ENCODE measurements at places on chromosomes 12 and 14.

GRCh38 chr12:57621497-57622292 lies 10.5 kb downstream of the ARHGEF25 start:
- DNase-seq: no peak

GRCh38 chr14:34034447-34035176 lies 83.7 kb upstream of the EGLN3 start:
- no peak for DNase-seq

- DNase-seq: peak; percentile 62
Observed at GRCh38 chr14:101442451-101442850, 118.8 kb upstream of the DIO3 start.

DNA sequence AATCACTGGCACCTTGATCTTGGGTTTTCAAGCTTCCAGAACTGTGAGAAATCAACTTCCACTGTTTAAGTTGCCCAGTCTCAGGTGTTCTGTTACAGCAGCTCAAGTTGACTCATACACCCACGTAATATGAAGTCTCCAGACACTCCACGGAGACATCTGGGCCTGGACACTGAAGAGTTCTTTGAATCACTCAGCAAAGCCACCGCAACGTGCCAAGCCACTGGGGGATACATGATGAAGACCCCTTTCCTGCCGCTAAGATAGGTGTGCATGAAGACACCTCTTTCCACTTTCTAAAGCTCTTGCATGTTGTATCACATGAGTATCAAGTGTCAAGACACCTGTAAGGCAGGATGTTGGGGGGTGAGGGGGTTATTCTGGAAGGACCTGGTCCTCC lies 311.7 kb upstream of the RTL1 start:
- DNase-seq: no peak

DNA sequence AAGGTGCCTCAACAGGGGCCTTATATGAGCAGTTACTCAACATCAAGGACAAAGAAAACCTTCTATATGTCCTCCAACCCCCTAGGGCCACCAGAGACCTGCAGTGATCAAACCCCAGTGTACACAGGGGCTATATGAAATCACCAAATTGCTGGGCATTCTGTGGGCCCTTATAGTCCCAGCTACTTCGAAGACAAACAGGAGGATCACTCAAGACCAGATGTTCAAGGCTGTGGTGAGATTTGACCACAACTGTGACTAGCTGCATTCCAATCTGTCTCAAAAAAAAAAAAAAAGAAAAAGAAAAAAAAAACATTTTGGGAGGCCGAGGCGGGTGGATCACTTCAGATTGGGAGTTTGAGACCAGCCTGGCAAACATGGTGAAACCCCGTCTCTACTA lies 51.0 kb upstream of the PRB2 start:
- DNase-seq: no peak

DNA sequence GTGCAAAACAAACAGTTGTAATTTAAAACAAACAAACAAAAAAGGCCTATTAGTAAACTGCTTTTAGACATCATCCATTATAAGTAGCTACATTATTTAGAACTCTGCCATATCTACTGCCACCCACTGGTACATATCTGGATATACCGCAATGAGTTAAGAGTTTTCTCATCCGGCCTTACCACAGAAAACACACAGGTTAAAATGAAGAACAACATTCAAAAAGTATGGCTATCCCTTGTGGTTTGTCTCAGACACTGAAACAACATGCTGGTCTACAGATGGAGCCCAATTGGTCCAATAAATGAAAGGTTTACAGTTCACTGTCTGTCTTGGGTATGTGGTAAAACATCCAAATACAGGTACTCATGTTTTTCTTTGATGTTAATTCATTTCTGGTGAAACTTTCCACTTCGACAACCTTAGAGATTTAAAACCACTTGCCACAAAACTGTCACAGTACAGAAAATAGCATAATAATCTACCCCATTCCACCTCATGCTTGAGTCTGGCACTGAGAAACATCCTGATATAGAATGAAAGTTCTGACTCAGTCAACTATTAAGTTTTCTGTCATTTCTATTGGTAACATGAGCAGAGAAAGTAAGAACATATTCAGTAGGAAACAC lies 354.3 kb downstream of the CEP128 start:
- no peak for DNase-seq

DNA sequence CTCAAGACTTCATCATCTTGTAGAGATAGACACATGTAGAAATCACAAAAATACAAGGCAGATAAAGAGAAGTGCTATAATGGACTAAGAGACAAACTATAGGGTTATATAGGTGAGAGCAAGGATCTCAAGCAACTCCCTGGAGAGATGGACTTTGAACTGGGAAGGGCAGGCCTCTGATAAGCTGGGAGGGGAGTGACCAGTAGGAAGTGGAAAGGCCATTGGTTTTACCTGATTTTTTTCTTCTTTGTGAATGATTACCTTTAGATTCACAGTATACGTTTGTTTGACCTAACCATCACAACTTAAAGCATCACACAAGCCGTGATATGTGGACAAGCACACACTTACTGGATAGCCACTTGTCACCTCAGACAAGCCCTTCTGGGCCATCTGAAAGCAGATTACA lies 5.2 kb upstream of the TEP1 start:
- no peak for DNase-seq

GRCh38 chr12:26435069-26435404 lies 239.7 kb downstream of the SSPN start:
- DNase-seq: no peak

DNA sequence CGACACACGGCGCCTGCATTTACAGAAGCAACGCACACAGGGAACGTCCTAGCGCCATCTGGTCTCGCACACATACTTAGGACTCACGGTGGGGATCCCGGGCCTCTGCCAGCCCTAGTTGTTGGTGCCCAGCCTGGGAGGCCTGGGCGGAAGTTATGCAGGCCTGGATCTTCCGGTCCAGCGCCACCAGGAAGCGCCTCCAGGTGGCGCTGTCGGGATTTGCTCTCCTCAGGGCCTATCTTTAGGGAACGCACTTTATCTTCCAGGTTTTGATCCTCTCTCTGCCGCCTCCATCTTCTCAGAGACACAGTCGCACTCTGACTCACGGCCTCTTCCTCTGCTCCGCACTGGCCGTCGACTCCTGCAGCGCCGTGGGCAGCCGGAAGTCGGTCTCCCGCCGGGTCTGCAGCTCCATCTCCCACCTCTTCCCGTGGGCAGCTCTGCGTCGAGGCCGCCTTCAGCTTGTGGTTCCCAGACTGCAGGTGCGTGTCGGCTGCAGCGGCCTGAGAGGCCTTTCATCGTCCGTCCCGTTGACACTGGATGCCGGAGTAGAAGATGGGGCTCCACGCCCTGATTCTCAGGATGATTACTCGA lies 760.4 kb downstream of the TMEM121 start:
- no peak for DNase-seq

- no peak for DNase-seq
Observed at GRCh38 chr14:89420502-89420901, 3.5 kb upstream of the FOXN3 start.

GRCh38 chr12:32874078-32874477 lies 22.5 kb downstream of the PKP2 start:
- no peak for DNase-seq

DNA sequence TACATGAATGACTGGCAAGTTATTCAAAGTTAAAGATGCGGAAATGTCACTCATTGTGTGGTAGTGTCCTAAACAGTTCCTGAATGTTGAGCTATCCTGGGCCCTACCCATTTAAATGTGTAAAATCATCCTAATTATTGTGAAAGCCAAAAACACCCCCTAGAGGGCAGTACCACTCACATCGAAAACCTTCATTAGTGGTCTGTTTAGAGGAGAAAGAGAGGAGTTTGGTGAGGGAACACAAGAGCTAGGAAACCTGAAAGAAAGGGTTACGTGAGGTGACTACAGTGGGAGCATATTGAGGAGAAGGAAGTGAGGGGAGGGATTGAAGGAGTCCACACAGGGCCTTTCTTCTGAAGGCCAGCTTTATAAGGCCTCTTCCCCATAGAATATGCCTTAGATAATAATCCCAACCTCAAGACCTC lies 2.5 kb upstream of the TEP1 start:
- DNase-seq: no peak

- DNase-seq: no peak
Observed at GRCh38 chr14:69487771-69488170, 3.2 kb downstream of the PLEKHD1 start.

- DNase-seq: peak; percentile 8
Observed at GRCh38 chr12:26122061-26122680, 2.7 kb downstream of the BHLHE41 start.

DNA sequence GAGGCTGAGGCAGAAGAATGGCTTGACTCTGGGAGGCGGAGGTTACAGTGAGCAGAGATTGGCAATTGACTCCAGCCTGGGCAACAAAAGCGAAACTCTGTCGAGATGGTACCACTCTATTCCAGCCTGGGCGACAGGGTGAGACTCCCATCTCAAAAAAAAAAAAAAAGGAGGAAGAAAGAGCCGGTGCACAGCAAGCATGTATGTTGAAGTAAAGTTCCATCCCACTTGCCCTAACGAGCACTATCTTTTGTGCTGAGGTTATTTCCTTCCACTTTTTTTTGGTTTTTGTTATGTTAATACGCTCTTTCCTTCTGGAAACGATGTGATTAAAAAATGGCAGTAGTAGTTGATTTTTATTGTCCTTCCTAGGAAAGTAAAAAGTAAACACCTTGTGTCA lies 19.5 kb upstream of the GOLGA5 start:
- DNase-seq: no peak

- no peak for DNase-seq
Observed at GRCh38 chr12:76810671-76811419, 46.9 kb downstream of the ZDHHC17 start.

- DNase-seq: no peak
Observed at GRCh38 chr12:118694128-118694775, 287.1 kb upstream of the SRRM4 start.

DNA sequence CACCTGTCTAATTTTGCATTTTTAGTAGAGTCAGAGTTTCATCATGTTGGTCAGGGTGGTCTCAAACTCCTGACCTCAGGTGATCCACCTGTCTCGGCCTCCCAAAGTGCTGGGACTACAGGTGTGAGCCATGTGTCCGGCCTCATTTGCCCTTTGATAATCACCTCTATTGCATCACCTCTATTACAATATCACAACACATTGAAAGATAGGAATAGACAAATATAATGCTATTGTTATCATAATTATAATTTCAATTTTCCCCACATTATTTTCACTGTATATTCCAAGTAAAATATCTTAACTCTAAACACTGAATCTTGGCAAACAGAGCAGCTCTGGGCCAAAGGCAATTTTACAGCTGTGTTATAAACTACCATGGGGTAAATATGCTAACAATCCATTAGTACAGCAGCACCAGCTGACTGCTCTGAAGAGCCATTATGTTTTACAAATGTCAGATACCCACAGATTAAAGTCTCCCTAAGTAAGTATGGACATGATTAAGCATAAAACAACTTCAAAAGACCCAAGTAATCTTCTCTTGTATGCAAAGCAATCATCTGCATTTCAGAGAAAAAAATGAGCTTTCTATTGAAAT lies 173.2 kb downstream of the MED13L start:
- no peak for DNase-seq

DNA sequence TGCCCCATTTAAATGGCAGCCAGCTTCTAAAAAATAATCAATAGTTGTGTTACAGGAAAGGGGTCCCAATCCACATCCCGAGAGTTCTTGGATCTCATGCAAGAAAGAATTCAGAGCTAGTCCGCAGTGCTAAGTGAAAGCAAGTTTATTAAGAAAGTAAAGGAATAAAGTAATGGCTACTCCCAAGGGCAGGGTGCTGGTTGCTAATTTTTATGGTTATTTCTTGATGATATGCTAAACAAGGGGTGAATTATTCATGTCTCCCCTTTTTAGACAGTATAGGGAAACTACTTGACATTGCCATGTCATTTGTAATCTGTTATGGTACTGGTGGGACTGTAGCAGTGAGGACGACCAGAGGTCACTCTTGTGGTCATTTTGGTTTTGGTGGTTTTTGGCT lies 591.3 kb downstream of the LRFN5 start:
- no peak for DNase-seq

Data from stimulated activated CD4-positive, alpha-beta T cell treated with anti-CD3 and anti-CD28 coated beads, Interleukin-12 subunit alpha, Interleukin-12 subunit beta, amount 100 ng/mL, for 24 hours (primary cell).